Activated CD4-positive, alpha-beta T cell treated with anti-CD3 and anti-CD28 coated beads, Interleukin-2, amount 50 U/mL, for 1 hour (primary cell): ENCODE measurements at places on chromosomes 13 and 19.

DNA sequence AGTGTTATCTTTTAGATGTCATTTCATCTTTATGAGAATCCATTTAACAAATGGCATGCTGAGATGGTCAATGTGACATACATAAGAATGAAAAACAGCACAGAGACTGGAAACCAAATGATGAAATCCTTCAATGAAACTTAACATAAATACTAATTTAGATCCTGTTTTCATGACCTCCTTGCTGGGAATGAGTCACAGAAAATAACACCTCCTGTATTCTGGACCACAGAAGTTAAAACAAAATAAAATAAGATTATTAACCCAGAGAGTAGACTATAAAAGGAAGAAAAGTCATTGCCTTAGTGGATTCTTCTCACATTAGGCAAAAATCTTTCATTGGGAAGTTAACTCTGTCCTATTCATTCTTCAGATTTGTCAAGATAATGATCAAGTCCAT is 1.6 kb downstream of the DIAPH3 start:
- DNase-seq: no peak

DNA sequence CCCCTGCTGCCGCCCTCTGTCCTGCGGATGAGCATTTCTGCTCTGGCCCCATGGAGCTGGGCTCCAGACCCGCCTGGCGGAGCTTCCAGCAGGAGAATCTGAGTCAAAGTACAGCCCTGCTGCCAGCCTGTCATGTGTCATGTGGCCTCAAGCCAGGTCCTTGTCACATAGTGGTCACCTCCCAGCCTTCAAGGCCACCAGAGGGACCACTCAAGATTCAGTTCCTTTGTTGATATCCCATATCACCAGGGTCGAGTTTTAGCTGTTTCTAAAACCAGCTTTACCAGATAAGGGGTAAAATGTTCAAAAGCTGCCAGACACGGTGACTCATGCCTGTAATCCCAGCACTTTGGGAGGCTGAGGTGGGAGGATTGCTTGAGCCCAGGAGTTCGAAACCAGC is 13.4 kb downstream of the THOP1 start:
- DNase-seq: no peak

GRCh38 chr13:73303851-73304250 is 245.0 kb downstream of the KLF5 start:
- no peak for DNase-seq

DNA sequence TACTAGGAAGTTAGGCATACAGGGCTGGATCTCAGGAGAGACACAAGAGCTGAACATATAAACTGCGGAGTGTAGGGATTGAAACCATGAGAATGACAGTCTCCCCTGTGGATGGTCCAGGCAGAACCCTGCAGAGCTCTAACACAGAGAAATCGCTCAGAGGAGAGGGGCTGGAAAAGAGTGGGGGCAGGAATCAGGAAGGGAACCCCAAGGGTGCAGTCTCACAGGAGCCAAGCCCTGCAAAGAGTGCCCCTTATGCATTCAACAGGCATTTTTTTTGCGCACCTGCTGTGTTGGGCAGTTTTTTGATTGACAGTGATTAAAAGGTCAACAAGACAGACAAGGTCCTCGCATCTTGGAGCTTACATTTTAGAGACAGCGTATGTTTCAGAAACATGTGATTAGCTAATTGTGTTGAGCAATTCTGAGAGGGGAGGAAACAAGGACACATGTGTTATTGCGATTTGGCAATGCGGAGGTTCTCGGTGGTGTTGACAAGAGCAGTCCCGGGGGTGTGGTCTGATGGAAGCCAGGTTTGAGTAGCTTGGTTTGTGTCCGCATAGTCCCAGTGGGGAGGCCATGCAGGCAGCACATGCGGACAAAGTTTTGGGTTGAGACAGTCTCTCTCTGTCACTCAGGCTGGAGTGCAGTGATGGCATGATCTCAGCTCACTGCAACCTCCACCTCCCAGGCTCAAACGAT is 182.6 kb upstream of the IRS2 start:
- no peak for DNase-seq

GRCh38 chr13:59790626-59791025 is 373.1 kb downstream of the DIAPH3 start:
- no peak for DNase-seq

DNA sequence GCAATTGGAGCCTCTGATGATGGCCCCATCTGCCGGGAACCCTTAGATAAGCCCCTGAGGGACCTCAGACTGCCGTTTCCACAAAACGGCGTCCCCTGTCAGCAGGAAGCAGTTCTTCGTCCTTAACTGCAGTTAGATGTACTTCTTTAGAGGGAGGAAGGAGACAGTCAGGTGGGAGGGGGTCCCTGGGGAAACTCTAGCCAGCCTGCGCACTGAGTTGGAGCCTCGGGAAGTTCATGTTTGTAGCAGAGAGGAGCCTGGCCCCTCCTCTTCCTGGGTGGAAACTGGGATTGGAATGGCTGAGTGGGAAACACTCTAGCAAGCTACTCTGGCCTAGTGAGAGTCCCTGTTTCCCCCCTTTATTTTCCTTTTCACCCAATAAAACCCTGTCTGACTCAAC is 612.4 kb downstream of the PCDH9 start:
- no peak for DNase-seq

- DNase-seq: no peak
Observed at GRCh38 chr13:27728271-27728670, 64.0 kb upstream of the GSX1 start.

- DNase-seq: no peak
Observed at GRCh38 chr13:99056381-99057014, 78.6 kb upstream of the DOCK9 start.

GRCh38 chr13:34862716-34863115 is 79.4 kb upstream of the NBEA start:
- no peak for DNase-seq

- DNase-seq: no peak
Observed at GRCh38 chr19:19382118-19382517, 23.4 kb upstream of the GATAD2A start.
